ENCODE measurements at places on chromosomes 7 and 10.

DNA sequence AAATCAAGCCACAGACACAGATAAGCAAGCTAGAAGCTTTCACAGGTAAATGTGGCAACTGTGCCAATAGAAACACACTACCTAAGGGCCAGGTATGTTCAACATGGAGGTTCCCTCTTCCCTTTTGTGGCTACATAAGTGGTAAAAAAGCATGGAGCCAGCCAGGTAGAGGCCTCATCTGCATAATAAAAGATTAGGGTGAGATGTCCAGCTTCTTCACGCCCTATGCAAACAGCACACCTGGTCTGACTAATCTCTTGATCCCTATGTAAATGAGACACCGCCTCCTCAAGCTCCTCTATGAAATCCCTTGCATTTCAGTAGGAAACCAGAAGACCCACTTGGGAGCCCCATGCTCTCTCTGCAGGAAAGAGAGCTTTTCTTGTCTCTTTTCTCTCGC lies 282.2 kb downstream of the NEBL start:
- no peak for DNase-seq

- DNase-seq: no peak
These were observed 56.9 kb upstream of the FAM133B start for GRCh38 chr7:92647011-92647625.

DNA sequence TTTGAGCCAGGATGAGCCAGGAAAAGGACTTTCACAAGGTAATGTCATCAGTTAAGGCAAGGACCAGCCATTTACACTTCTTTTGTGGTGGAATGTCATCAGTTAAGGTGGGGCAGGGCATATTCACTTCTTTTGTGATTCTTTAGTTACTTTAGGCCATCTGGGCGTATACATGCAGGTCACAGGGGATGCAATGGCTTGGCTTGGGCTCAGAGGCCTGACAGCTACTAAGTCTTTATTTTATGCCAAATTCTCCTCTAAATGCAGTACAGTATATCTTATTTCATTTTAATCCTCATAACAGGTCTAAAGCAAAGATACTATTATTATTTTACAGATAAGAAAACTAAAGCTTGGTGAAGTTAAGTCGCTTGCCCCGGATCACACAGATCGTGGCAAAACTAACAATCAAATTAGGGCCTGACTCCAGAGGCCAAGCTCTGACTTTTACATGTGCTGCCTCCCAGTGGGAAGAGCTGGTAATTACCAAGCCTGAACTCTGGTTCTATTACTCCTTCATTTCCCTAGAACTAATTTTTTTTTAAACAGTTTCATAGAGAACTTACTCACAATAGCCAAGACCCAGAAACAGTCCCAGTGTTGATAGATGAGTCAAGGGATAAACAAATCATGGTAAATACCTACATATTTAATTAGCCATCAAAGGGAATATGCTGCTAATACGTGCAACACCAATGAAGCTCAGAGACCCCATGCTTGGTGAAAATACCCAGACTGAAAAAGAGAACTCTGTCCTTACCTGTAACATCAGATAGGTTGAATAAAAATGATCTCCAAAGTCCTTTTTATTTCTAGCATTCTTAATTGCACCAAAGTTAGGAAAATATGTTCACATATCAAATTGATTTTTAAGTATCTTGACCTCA lies 35.4 kb downstream of the C7orf25 start:
- DNase-seq: no peak

- no peak for DNase-seq
These were observed 2.0 kb downstream of the HPSE2 start for GRCh38 chr10:99233689-99234037.

- no peak for DNase-seq
These were observed 265.1 kb downstream of the CCSER2 start for GRCh38 chr10:84593506-84593905.

GRCh38 chr10:69831231-69831855 lies 29.6 kb downstream of the COL13A1 start:
- no peak for DNase-seq

Measured in CD4-positive, alpha-beta T cell treated with Interleukin-15 for 1 hour (primary cell).